ENCODE measurements at places on chromosomes 11 and 22.

DNA sequence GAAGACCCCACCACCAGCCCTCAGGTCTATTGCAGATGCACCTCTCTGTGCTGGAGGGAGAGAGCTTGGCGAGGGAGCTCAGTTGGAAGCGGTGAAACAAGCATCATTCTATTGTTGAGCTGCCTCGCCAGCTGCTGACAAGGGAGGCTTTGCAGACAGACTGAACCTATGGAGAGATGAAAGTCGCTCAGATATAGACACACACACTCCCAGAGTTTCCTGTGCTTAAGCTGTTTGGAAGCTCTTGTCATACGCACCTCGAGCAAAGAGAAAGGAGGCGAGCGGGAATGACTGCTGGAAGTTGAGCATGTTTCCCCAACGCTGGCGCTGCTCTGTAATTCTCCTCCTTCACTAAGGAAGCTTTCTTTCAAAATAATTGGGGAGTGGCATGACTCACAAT, 126.1 kb downstream of the TRIM29 start:
- DNase-seq = no peak

DNA sequence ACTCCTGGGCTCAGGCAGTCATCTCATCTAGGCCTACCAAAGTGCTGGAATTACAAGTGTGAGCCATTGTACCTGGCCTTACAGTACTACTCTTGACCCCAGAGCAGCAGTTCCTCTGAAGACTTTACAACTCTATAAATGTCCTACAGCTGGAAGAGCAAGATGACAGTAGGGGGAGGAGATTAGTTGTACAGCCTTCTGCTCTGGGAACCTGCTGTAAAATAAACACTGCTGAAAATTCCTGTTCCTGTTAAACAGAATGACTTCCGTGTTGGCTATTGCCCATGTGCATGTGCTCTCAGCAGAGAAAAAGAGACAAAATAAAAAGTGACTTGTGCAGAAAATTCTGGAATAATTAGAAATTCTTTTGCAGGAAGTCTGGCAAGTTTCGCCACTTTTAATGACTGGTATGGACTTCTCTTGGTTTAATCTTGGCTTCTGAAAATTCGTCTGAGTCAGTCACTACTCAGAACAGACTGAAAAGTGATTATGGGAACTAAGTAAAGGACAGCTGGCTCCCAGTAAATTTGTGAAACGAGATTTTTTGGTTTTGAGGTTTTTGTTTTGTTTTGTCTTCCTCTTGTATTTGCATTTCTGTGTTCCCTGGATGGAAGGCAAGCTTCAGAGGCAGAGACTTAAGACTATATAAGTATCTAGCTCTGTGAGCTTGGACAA, 955.7 kb downstream of the DLG2 start:
- no peak for DNase-seq

DNA sequence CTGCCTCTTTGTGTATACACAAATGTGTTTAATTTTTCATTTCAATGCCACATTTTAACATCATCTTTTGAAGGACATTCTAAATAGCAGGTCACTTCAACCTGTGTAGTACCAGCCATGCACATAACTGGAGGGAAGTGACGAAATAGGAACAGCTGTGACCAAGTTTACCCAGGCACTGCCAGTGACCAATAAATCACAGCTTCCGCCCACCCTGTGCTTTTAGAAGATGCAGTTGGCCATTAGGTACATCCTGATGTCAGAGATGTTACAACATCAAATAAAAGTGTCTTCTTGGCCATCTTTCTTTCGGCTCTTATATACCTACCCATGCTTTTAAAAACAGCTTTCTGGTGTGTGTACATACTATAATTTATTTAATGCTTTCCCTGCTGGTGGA, 7.8 kb downstream of the LDLRAD3 start:
- DNase-seq = no peak

- no peak for DNase-seq
Measured at GRCh38 chr11:645536-645935, 8.5 kb downstream of the DRD4 start.

- no peak for DNase-seq
Measured at GRCh38 chr11:73729594-73730206, 31.2 kb downstream of the RAB6A start.

DNA sequence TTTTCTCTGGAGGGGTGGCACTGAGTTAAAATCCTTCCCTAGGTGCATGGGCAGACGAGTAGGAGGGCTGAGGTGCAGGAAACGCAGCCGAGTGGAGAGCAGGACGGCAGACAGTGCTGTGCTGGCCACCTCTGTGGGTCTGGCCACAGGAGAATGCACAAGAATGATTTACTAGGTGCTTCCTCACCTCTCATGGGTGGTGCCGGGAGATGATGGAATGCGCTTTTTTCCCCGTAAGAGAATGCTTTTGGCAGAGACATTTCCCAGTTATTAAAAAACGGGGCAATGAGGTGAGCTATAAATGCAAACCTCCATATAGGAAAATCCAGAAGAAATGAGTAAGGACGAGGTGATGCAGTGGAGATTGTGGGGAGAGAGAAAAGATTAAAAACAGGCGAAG, 86.1 kb downstream of the ADAMTS15 start:
- no peak for DNase-seq

- no peak for DNase-seq
Measured at GRCh38 chr11:65188486-65188885, 6.8 kb downstream of the CAPN1 start.

GRCh38 chr22:47201996-47202818, 439.8 kb downstream of the TBC1D22A start:
- no peak for DNase-seq

DNA sequence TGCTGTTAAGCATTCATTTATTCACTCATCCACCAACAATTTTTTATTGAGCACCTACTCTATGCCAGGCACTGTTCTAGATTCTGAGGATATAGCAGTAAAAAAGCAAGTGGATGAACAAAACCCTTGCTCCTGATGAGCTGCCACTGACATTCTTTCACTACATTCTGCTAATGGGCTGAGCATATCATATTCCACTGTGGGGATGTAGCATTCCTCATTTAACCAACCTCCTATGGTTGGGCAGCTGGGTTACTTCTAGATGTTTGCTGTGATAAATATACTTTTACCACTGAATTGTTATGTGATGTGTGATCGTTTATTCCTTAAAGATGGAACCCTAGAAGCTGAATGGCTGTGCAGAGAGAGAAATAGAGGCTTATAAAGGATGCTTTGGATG, 176.9 kb downstream of the MN1 start:
- DNase-seq = no peak

- no peak for DNase-seq
Measured at GRCh38 chr11:45316258-45316657, 30.1 kb upstream of the SYT13 start.

- DNase-seq = no peak
Measured at GRCh38 chr11:26150031-26150430, 181.9 kb upstream of the ANO3 start.

- no peak for DNase-seq
Measured at GRCh38 chr11:17211286-17211685, 3.5 kb upstream of the PIK3C2A start.

GRCh38 chr11:68121067-68121899, at the start of gene CHKA:
TSS of gene CHKA (minus strand) at chr11:68121388. CDS start at chr11:68121177, 211 bp downstream.
- DNase-seq = peak; percentile 89
